ENCODE measurements at places on chromosomes 11 and 22. TPM values are rescaled to one million over a fixed set of nuclear protein-coding genes. Genes with fewer than 3 reads are reported as not detected.
A peak's percentile ranks its signal among the peaks of the same experiment; 100 is the strongest.

Gene ARHGAP20
- not detected for total RNA-seq

DNA sequence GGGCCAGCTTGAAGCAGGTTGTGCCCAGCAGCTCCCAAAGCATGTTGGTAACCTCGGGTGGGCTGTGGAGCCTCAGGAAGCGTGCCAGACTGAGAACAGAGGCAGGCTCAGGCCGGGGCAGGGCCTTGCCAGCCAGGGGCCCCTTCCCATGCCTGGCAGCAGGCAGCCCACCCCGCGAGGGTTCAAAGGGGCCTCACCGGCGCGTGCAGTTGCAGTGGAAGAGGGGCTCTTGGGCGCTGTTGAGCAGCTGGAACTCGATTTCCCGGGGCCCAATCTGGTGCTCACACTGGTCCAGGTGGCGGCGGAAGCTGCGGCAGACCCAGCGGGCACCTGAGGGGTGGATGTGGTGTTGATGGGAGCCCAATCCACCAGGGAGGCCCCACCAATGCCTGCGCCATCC lies 3.6 kb downstream of the PLA2G3 start:
- peaks cover 1% of the 10 kb centered on the region for H3K4me1 ChIP-seq
- H3K36me3 ChIP-seq, result no peaks in the 10 kb centered on the region
- no peak for DNase-seq
- no peaks in the 10 kb centered on the region for H3K27me3 ChIP-seq
- H3K27ac ChIP-seq, result no peak overlapping the region

- no peaks in the 10 kb centered on the region for H3K36me3 ChIP-seq
- H3K4me3 ChIP-seq, result no peak overlapping the region
- no peak for DNase-seq
Measured at GRCh38 chr11:23179609-23180008, 319.3 kb upstream of the CCDC179 start.

DNA sequence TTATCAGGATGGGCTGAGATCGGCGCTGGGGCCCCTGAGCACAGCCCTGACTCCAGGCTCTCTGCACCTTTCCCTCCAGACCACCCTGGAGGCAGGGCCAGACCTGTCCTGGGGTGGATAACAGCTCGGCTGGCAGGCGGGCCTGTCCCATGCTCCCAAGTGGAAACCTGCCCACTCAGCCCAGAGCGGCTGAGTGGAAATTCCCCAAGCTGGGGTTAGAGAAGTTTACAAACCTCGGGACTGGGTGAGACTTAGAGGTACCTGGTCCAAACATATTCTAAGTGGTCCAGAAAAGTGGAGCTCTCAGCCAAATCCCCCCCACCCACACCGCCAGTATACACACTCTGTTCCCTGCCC lies 4.8 kb upstream of the FXYD2 start:
- H3K27ac ChIP-seq, result no peak overlapping the region
- no peaks in the 10 kb centered on the region for H3K4me1 ChIP-seq
- peaks cover 84% of the 10 kb centered on the region for H3K27me3 ChIP-seq
- DNase-seq, result no peak

DNA sequence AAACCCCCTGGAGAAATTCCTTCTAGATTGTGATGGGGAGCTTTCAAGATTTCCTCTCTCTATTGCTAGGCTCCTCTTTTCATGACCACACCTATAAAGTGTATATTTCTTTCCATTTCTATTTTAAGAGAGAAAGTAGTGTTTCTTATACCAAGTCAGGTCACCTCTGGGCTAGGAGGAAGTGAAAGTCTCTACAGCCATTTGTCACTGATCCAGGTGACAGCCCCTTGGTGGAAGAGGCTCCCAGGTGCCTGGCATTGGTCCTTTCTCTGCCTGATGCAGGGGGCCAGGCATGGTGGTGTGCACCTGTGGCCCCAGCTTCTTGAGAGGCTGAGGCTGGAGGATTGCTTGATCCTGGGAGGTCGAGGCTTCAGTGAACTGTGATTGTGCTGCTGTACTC lies 64.7 kb downstream of the DHCR7 start:
- no peak for DNase-seq
- H3K4me1 ChIP-seq, result no peaks in the 10 kb centered on the region
- H3K27me3 ChIP-seq, result peaks cover 15% of the 10 kb centered on the region
- H3K4me3 ChIP-seq, result no peak overlapping the region

Gene SLC35F2
- total RNA-seq, result 53.4 TPM

DNA sequence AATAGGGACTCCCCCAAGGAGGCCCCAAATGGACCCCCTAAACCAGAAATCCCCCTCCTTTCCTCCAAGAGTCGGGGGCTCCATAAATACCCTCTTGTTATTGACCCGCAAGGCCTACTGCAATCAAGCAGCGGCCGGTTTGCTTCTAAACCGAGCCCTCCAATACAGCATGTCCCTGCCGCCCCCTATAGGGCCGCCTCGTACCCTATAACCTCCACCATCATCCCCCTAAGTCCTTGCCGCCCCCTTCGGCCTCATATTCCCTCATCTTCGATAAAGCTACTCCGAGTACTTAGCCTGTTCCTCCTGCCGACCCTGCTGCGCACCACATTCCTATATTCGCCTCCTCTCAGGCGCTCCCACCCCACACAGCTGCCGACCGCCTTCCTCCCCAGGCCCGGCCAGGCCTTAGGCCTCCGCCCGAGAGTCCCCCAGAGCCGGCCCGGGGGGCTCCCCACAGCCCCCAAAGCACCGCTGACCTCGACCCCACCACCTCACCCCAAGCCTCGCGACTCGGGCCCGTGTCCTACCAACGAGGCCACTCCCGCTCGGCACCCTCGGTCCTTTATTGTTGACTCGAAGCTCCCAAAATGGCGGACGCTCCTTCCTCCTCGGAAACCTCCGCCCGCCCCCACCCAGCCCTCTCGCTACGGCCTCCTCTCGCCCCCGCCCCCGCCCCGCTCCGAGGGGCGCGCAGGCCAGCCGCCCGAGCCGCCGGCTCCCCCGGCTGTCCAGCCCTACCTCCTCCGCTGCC lies 430 bp downstream of the DDX6 start:
- H3K4me3 ChIP-seq, result peak overlapping the region; percentile 90
- peak overlapping the region; percentile 96 for H3K27ac ChIP-seq
- DNase-seq, result no peak
- peaks cover 17% of the 10 kb centered on the region for H3K36me3 ChIP-seq
- H3K27me3 ChIP-seq, result no peaks in the 10 kb centered on the region

GRCh38 chr11:82988936-82989627 lies 82.6 kb downstream of the RAB30 start:
- no peak overlapping the region for H3K4me3 ChIP-seq
- no peaks in the 10 kb centered on the region for H3K27me3 ChIP-seq
- peak; percentile 19 for DNase-seq
- no peaks in the 10 kb centered on the region for H3K36me3 ChIP-seq
- peaks cover 22% of the 10 kb centered on the region for H3K4me1 ChIP-seq

Gene USP2
- 16.9 TPM for total RNA-seq

DNA sequence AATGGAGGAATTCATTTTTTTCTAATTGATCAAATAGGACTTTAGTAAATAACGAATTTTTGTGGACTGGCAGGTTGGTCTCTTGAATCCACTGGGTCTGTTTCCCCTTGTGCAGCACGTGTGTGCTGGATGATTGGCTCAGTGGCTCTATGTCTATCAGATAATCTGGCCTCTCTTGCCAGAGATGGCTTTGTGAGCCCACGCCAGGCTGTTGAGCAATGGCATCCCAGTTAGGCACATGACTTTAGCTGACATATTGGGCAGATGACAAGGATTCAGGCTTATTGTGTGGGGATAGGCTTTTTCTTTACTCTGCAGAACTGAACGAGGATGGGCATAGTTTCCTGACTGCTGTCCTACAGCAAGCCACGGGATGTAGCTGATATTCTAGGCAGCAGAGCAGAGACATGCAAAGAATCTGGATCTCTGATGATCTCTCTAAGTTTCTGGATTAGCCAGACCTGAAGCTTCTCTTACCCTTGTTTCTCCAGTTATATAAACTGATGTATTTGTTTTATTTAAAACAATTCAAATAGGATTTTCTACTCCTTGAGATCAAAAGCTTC lies 144.9 kb downstream of the ARHGAP42 start:
- no peak overlapping the region for H3K4me3 ChIP-seq
- no peaks in the 10 kb centered on the region for H3K36me3 ChIP-seq
- H3K4me1 ChIP-seq, result no peaks in the 10 kb centered on the region
- no peaks in the 10 kb centered on the region for H3K27me3 ChIP-seq

GRCh38 chr11:70200212-70200844 lies 2.8 kb upstream of the FADD start:
- H3K4me1 ChIP-seq, result peaks cover 11% of the 10 kb centered on the region
- H3K4me3 ChIP-seq, result no peak overlapping the region
- H3K27ac ChIP-seq, result no peak overlapping the region
- no peak for DNase-seq
- H3K36me3 ChIP-seq, result peaks cover 8% of the 10 kb centered on the region
